NCI-H1092 treated with DMSO at 0.1 percent for 48 hours (cell line): ENCODE measurements at places on chromosomes 3 and 15.

- no peak for DNase-seq
Observed at GRCh38 chr3:128996726-128997125, 2.9 kb upstream of the CFAP92 start.

- DNase-seq, result no peak
Observed at GRCh38 chr3:15768421-15769255, 29.1 kb downstream of the ANKRD28 start.

DNA sequence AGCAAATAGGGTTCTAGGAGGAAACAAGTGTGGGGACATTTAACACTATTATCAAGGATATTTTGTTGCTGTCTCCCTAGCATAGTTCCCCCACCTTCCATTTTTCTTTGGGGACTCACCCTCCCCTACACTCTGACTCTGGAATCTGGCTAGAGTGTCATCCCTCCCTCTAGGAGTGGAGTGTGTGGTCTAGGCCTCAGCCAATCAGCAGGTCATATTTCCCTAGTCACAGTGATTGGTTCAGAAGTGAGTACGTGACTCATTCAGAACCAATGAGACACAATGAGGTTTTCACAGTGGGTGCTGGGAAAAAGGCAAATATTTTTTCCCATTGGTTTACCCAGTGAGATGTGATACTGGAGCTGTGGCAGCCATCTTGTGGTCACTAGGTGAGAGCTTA is 234.4 kb downstream of the SHQ1 start:
- no peak for DNase-seq

DNA sequence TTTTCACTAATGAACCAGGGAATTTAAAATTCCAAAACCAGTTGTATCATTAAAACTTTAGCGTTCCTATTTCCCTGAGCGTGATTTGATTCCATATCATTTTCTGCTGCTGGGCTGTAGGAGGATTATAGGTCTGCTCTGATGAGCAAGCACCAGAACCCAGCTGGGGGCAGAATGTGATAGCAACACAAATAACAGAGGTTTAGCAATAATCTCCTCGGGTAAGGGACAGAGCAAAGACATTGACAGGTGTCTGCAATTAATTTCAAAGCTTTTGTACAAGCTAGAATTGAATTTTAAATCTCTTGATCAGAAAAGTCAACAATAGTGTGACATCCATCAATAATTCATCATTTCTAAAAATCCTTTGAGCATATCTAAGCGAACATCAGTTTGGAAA is 163.4 kb upstream of the RAP2B start:
- DNase-seq, result no peak

- no peak for DNase-seq
Observed at GRCh38 chr3:12679468-12679867, 15.6 kb upstream of the RAF1 start.

DNA sequence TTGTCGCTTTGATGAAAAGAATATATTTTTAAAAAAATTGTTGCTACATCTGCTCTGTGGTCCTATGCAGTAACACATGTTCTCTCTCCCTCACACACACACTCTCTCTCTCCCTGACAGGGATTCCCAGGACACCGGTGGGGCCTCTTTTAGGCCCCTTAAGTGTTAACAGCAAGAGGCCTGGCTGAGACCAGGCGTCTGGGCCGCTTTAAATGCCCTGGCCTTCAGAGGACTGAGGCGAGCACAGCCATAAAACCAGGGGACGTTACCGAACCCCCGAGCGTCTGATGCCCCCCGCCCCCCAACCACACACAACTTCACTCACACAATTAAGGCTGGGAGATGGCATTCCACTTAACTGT is 1.7 kb downstream of the BNC1 start:
- DNase-seq, result no peak

- no peak for DNase-seq
Observed at GRCh38 chr3:48564022-48564421, 441 bp upstream of the UCN2 start.

DNA sequence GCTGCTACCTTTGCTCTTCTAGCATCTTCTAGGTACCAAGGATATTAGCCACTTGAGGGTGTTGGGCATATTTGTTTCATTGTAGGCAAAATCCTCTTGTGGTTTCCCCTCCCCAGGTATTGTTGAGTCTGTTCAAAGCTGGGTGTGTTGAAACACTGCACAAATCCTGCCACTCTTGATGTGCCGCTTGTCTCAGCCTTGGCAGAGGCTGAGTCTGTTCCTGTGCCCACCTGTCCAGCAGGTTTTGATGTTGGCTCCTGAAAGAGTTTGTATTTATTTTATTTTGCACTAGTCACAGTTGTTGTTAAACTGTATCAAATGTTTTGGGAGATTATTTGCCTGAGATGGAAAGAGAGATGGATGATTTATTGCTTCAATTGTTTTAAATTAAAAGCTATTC is 136.2 kb downstream of the USP13 start:
- DNase-seq, result no peak

GRCh38 chr3:115785782-115786181 is 162.5 kb downstream of the GAP43 start:
- no peak for DNase-seq

DNA sequence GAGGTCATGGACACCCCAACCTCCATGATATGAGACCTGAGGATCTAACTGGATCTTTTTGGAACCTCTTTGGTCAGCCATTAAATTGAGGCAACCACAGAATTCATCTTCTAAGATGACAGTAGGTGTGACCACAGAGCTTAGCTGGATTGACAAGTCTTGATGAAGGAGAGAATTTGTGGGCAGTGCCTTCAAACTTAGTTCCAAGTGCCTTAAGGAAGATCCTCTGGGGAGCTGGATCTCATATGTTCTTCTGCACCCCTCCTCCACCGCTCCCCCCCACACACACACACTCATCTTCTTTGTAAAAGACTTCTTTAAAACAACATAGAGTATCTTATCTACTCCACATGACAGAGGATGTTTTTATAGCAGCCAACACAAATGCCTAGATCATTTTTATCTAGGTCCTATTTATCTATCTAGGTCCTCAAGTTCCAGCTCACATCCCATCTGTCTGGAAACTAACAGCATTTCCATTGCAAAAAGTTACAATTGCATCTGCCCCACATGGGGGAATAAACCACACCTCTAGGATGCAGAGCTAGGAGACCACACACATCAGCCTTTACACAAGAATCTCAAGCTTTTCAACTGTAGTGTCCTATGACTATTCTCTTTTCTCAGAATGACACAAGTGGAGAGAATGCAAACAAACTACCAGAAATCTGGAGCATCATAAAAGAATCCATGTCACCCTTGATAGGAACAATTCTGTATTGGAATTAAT is 37.4 kb downstream of the WWTR1 start:
- no peak for DNase-seq

DNA sequence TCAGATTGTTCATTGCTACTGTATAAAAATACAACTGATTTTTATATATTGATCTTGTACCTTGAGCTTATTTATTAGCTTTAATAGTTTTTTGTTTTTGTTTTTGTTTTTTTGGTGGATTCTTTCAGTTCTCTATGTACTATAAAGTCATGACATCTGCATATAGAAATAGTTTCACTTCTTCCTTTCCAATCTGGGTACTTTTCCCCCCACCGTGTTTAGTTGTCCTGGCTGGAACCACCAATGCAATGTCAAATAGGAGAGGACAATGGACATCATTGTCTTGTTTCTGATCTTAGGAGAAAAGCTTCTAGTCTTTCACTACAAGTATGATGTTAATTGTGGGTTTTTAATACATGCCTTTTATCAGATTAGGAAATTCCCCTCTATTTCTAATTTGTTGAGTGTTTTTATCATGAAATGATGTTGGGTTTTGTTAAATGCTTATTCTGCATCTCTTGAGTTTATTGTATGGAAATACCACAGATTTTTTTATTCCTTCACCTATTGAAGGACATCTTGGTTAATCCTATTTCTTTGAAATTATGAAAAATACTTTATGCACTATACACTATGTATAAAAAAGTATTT is 2.8 kb upstream of the XCR1 start:
- DNase-seq, result no peak
